Fibroblast of lung (primary cell): ENCODE measurements at places on chromosomes 16 and 17.

DNA sequence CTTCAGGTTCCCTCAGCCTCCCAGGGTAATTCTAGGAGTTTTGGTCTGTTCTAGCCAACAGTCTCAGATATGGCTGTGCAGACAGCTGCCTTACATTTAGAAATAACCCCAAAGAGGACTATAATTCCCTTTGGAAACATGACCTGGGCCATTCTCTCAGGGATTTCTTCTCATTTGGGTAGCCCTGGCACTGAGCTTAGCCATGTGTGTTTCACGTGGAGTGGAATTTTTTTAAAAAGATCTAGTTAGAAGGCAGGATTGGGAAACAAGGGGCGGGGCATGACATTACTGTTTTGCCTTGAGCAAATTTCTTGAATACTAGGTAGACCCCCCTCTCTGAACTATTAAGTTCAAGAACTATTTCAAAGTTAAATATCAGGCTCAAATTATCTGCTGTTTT, 29.6 kb upstream of the MRC2 start:
- peaks cover 10% of the 10 kb centered on the region for H3K36me3 ChIP-seq
- H3K4me3 ChIP-seq, result no peak overlapping the region
- no peaks in the 10 kb centered on the region for H3K27me3 ChIP-seq
- H3K27ac ChIP-seq, result no peak overlapping the region

DNA sequence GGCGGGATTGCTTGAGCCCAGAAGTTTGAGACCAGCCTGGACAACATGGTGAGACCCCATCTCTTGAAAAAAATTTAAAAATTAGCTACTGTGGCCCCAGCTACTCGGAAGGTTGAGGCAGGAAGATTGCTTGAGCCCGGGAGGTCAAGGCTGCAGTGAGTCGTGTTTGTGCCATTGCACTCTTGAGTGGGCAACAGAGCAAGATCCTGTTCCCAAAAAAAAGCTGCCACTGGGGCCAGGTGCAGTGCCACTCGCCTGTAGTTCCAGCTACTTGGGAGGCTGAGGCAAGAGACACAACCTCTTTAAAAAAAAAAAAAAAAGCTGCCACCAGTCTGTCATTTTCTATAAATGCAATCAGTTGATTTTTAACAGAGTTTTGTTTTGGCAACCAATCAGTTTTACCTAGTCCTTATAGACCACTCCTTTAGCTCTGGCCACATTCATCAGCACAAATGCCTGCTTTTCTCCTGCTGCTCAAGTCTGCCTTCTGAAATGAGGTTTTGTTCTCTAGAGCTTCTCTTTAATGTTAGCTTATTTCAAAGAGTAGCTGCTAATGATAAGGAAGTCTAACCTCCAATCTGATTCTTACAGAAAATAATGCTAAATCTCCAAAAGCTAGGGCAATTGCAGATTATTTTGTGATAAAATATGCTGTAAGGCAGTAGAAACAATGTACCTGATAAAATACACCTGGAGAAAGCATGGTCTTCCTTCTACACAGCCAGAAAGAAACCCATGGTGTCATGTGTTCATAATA, 64.8 kb downstream of the TUBD1 start:
- no peak overlapping the region for H3K4me3 ChIP-seq
- no peaks in the 10 kb centered on the region for H3K27me3 ChIP-seq
- H3K36me3 ChIP-seq, result no peaks in the 10 kb centered on the region
- H3K27ac ChIP-seq, result peak overlapping the region; percentile 97
- H3K4me1 ChIP-seq, result peaks cover 42% of the 10 kb centered on the region

DNA sequence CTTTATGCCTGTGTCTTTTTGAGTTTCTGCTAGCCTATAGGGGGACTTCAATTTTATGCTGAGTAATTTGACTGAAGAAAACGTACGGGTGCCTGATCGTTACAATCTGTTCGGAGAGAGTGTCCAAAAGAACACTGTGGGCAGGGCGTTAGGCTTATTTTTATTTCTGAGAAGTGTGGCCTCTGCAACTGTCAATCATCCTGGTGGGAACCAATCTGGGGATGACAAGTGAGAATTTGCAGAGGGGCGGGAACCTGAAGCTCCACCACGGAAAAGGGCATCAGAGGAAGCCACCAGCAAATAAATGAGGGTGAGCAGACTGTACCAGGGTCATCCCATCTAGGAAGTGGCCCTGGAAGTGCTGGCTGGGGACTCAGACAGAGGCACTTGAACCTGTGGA, 12.0 kb upstream of the CDYL2 start:
- no peak for DNase-seq
- H3K27ac ChIP-seq, result no peak overlapping the region
- H3K4me1 ChIP-seq, result no peaks in the 10 kb centered on the region

DNA sequence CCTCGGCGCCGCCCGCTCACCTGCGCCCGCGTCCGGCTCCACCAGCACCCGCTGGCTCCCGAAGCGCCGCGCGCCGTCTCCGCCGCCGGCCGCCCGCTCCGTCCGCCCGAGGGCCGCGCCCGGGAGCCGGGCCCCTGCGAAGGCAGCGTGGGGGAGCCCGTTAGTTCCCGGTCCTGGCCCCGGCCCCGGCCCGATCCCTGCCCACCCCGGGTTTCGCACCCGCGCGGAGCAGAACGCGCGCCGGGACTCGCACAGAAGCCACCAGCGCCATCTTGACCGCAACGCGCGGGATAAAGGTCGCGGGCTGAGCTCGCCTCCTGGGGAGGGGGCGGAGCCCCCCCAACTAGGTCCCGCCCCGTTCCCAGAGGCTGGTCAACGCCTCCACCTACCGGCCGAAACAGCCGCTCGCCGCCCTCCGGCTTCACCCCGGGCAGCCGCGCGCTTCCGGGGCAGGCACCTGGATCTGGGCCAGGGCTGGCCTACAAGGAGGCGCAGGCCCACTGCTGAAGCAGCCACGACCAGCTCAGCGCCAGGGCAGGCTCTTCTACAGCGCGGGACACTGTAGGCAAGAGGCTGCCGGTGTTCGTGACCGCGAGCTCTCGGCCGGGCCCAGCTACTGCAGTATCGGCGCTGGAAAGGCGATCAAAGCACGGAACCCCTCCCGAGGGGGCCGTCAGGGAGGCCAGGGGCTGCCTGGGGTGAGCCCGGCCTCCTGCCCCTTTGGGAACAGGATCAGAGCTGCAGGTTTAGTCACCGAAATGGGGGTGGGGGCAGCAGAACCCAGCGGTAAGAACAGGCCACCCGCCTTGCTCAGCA, at the start of gene ECI1:
Gene ECI1, minus strand, starts transcription at position 292 of the 816 bp plus-strand sequence. Its CDS starts 21 bp downstream, at position 271.
- H3K27ac ChIP-seq, result peak within 1 kb of the TSS; percentile 72
- H3K4me1 ChIP-seq, result peaks cover 7% of the 10 kb centered on the region
- DNase-seq, result peak; percentile 93
- H3K36me3 ChIP-seq, result peaks cover 16% of the 10 kb centered on the region

- DNase-seq, result no peak
- H3K4me1 ChIP-seq, result peaks cover 58% of the 10 kb centered on the region
- H3K4me3 ChIP-seq, result no peak overlapping the region
- no peaks in the 10 kb centered on the region for H3K27me3 ChIP-seq
- H3K27ac ChIP-seq, result peak overlapping the region; percentile 95
Measured at GRCh38 chr17:57874058-57874419, 24.2 kb upstream of the MRPS23 start.

GRCh38 chr17:17767154-17767869, 69.5 kb downstream of the SREBF1 start:
- peaks cover 2% of the 10 kb centered on the region for H3K4me1 ChIP-seq
- DNase-seq, result no peak
- H3K27ac ChIP-seq, result no peak overlapping the region
- peaks cover 2% of the 10 kb centered on the region for H3K36me3 ChIP-seq
- no peak overlapping the region for H3K4me3 ChIP-seq

DNA sequence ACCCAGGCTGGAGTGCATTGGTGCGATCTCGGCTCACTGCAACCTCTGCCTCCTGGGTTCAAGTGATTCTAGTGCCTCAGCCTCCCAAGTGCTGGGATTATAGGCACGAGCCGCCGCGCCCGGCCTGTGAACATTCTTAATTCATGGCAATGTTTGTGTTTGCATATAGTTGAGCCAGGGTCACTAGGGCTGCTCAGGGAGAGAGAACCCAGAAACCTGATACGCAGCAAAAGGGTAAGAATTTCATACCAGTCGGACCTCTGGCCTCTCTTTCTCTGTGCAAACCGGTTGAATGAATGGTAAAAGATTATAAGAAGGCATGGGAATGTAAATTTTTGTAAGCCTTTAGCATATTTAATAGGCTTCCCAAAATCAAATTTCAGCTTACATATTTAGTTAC, 6.9 kb upstream of the TMEM98 start:
- no peaks in the 10 kb centered on the region for H3K4me1 ChIP-seq
- H3K27me3 ChIP-seq, result no peaks in the 10 kb centered on the region
- H3K36me3 ChIP-seq, result no peaks in the 10 kb centered on the region

DNA sequence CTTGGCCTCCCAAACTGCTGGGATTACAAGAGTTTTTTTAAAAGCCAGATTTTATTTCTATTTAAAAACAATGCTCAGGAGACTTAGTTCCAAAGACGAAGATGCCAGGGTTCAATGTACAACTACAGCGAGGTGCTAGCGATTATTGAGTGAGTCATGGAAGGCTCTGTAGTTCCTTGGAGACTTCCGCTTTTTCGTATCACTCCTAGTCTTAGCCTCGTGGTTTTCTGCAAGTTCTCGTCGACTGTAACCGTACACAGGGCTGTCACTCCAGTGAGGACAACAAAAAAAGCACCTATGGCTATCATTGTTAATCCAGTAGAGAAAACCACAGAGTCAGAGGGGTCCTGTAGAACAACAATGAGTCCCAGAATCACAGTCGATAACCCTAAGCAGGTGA, 22.7 kb upstream of the ZC3H7A start:
- no peaks in the 10 kb centered on the region for H3K36me3 ChIP-seq
- DNase-seq, result no peak
- no peaks in the 10 kb centered on the region for H3K4me1 ChIP-seq
- H3K27me3 ChIP-seq, result no peaks in the 10 kb centered on the region

DNA sequence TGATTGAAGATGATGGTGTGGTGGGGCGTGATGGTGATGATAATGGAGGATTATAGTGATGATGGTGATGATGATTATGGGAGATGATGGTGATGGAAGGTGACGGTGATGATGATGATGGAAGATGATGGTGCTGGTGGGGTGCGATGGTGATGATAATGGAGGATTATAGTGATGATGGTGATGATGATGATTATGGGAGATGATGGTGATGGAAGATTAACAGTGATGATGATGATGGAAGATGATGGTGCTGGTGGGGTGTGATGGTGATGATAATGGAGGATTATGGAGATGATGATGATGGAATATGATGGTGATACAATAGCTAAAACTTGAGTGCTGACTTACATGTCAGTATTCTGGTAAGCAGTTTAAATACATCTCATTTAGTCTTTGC, 391.0 kb upstream of the EEF2KMT start:
- no peaks in the 10 kb centered on the region for H3K4me1 ChIP-seq
- H3K4me3 ChIP-seq, result no peak overlapping the region
- H3K36me3 ChIP-seq, result no peaks in the 10 kb centered on the region
- H3K27ac ChIP-seq, result no peak overlapping the region
- H3K27me3 ChIP-seq, result no peaks in the 10 kb centered on the region

- H3K27me3 ChIP-seq, result no peaks in the 10 kb centered on the region
- H3K4me1 ChIP-seq, result no peaks in the 10 kb centered on the region
- DNase-seq, result peak; percentile 94
- H3K27ac ChIP-seq, result peak overlapping the region; percentile 75
- peak overlapping the region; percentile 48 for H3K4me3 ChIP-seq
Measured at GRCh38 chr17:77235370-77235941, 94.7 kb downstream of the SEC14L1 start.

- no peaks in the 10 kb centered on the region for H3K27me3 ChIP-seq
- peak overlapping the region; percentile 84 for H3K4me3 ChIP-seq
- H3K36me3 ChIP-seq, result peaks cover 7% of the 10 kb centered on the region
Measured at GRCh38 chr16:87765473-87765775, 362 bp downstream of the KLHDC4 start.

DNA sequence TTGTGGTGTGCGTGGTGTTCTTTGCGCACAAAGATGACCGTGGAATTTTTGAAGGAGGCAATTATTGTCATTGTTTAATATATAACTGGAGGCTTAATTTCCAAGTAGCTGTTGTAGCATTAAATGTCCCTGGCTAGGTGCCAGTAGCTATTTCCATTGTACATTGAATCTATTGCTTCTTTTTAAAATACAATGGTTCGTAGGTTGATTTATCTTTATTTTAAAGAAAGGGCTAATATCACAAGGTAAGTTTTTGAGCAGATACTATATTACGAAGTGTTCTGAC, 127.1 kb downstream of the RPTOR start:
- no peak overlapping the region for H3K27ac ChIP-seq
- no peaks in the 10 kb centered on the region for H3K36me3 ChIP-seq
- H3K4me3 ChIP-seq, result no peak overlapping the region

- H3K27ac ChIP-seq, result no peak overlapping the region
- no peaks in the 10 kb centered on the region for H3K36me3 ChIP-seq
- peak; percentile 97 for DNase-seq
- H3K4me3 ChIP-seq, result no peak overlapping the region
Measured at GRCh38 chr17:15920758-15921239, 24.1 kb upstream of the ADORA2B start.

- no peak for DNase-seq
- H3K27ac ChIP-seq, result no peak overlapping the region
- H3K4me3 ChIP-seq, result no peak overlapping the region
- H3K36me3 ChIP-seq, result no peaks in the 10 kb centered on the region
- no peaks in the 10 kb centered on the region for H3K4me1 ChIP-seq
Measured at GRCh38 chr17:17526369-17526768, 30.2 kb upstream of the RASD1 start.

DNA sequence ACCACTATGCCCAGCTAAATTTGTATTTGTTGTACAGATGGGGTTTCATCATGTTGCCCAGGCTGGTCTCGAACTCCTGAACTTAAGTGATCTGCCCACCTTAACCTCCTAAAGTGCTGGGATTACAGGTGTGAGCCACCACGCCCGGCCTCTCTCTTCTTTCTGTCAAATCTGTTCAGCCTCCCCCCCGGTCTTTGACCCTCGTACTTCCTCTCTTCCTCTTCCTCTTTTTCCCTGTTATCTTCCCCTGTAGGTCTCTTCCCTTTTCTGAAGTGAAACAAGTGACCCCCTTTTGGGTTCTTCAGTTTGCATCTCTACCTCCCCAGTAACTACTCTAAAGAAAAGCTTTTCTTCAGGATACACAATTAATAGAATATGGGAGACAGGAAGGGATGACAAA, 31.7 kb upstream of the DHX40 start:
- H3K36me3 ChIP-seq, result no peaks in the 10 kb centered on the region
- no peak for DNase-seq
- H3K27ac ChIP-seq, result no peak overlapping the region

DNA sequence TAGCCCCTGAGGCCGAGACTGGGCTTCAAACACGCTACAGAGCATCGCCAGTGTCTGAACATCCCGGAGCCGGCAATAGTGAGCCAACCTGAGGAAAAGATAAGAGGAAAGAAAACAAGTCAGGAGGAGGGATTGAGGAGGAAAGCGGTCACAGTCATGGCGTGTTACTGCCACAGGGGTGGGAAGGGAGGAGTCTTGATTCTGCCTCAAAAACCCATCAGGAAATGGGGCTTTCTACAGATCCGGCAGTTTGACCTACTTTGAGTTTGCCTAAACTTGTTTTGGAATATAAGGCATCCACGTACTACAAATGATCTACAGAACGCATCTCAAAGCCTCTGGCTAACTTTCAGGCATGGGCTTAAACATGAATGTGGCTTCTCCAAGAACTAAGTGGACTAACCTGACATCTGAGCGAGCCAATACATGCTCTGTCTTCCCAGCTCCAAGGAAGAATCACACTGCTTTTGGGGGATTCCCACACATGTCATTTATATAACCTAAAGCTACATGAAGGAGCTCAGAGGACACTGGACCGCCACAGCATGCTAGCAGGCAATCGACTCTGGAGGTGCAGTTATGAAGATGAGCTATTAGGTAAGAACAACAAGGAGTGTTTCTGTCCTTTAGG, 96.6 kb downstream of the WDR59 start:
- DNase-seq, result no peak
- H3K27ac ChIP-seq, result no peak overlapping the region
- no peaks in the 10 kb centered on the region for H3K4me1 ChIP-seq
- peaks cover 2% of the 10 kb centered on the region for H3K36me3 ChIP-seq

GRCh38 chr17:40005520-40005919, 9.7 kb upstream of the CSF3 start:
- H3K27me3 ChIP-seq, result no peaks in the 10 kb centered on the region
- no peak for DNase-seq
- no peaks in the 10 kb centered on the region for H3K4me1 ChIP-seq
- no peaks in the 10 kb centered on the region for H3K36me3 ChIP-seq
